ENCODE measurements at places on chromosomes 5 and 9. TPM values are rescaled to one million over a fixed set of nuclear protein-coding genes. Genes with fewer than 3 reads are reported as not detected.

GRCh38 chr9:131747352-131747751 is 7.5 kb upstream of the RAPGEF1 start:
- DNase-seq: peak; percentile 32

The ZCCHC9 gene
- polyA plus RNA-seq: 46.5 TPM

- DNase-seq: no peak
Observed at GRCh38 chr9:125304273-125304672, 42.6 kb downstream of the GAPVD1 start.

DNA sequence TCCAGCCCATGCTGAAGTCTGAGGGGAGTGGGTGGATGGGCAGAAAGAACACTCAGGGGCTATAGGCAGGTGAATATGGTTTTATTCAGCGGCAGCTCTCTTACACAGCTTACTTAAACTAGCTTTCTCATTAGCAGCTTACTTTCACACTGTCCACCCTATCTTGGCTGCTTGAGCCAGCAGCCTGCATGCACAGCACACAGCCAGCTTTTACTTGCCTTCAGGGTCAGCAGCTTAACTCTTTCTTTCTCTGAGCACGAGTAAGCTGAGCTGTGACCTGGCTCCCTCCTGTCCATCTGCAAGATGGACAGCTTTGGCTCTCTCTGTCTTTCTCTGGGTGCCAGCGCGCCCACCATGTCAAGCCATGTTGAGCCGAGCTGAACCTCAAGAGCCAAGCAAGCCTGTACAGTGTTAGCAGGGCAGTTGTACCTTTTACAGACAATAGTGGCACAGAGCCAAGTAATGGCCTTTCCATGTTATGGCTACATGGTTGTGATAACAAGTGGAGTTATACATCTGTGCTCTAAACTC is 1054.9 kb downstream of the PTPRD start:
- no peak for DNase-seq

GRCh38 chr5:146622391-146622790 is 106.4 kb upstream of the GPR151 start:
- DNase-seq: no peak

DNA sequence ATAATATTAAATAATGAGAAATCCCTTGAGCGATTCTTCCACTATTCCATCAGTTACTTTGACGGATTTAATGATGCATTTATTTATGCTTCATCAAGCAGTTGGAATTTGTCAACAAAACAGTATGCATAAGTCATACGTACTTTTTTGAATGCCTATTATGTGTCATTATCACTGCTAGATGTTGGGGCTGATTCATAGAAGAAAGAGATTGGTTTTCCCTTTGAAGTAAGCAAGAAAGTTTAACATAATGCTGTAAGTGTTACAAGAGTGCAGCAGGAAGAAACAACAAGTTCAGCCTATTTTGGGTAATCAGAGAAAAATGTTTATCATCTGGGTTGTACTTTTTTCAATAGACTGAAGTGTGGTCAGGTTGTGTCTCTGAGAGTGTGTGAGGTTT is 121.2 kb upstream of the RANBP3L start:
- DNase-seq: no peak

DNA sequence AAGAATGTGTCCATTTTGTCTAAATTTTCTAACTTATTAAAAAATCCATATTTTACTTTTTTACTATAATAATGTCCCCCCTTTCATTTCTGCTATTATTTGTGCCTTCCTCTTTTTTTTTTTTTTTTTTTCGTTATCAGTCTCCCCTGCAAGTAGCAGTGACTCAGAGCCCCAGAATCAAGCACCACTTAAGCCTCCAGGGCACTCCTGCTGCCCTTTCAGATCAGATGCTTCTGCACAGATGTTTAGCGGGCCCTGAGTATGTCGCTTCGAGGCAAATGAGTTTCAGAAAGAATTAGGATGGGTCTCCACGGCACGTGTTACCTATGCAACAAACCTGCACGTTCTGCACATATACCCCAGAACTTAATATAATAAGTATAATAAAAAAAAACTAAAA is 11.7 kb downstream of the MED7 start:
- DNase-seq: no peak

GRCh38 chr5:3339798-3340115 is 255.9 kb upstream of the IRX1 start:
- no peak for DNase-seq

DNA sequence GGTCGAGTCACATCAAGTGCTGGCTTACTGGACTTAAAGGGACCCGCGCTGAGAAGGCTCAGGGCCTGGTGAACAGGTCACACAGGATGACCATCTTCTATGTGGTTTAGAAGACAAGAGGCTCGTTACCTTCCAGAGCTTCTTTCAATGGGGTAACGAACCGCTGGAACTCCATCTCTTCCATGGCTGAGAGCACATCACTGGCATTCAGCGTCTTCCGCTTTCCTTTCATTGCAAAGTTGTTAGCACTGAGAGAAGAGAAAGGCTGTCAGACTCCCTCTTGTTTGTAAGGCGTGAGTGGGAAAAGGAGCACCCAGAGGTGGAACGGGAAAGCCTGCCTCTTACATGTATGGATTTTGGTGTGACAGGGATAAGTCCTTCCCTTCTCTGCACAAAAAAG is 994 bp downstream of the POLE3 start:
- no peak for DNase-seq

DNA sequence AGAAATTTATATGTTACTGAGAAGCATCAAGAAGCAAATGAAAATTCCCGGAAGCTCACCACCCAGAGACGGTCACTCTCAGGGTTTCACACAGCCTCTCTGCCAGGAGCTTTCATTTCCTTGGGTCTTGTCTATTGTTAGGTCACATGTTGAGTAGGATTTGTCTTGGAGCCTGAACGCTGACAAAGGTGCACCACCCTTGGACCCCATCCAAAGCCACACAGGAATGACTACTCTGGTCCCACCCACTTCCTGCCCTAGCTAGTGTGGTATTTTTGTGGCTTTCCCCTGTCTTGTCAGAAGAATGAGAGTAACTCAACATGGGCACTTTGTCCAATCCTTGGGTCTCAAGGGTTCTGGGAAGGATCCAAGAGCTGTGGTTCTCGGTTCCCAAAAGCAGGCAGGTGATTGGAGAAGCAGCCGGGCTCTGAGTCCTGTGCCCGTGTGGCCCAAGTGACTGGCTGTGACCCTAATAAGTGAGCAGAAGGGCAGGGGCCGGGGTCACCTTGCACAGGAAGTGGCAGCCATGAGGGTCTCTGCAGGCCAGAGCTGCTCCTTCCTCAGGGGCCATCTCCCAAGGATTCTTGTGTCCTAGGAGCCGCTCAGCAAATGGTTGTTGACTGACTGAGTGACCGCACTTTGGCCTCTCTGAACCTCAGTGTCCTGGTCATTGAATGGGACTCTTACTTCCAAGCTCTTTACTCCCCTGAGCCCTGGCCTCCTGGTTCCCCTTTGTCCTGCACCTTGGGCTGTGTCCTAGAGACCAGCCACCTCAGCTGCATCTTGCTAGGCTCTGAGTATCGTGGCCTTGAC is 6.9 kb downstream of the FGD3 start:
- no peak for DNase-seq

DNA sequence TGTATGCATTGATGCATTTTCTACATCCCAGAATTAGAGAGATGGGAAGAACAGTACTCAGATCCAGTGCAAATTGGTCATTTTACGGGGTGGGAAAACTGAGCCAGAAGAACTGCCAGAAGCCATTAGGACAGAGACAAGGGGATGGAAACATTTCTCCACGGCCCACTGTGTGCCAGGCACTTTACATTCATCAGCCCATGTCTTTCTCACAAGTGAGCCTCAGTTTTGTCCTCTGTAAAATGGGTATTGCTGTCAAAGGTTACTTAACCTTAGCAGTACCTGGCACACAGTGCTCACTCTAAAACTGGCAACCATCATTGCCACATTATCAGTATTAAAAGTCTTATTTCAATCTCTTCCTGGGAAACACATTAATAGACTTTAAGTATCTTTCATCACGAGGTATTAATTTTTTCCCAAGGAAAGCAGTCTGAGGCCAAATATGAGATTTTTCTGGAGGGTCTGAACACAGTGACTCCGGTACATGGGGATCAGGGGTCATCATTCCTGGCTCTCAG is 5.2 kb downstream of the DUSP1 start:
- peak; percentile 57 for DNase-seq

The PRRC1 gene
- polyA plus RNA-seq: 90.1 TPM

DNA sequence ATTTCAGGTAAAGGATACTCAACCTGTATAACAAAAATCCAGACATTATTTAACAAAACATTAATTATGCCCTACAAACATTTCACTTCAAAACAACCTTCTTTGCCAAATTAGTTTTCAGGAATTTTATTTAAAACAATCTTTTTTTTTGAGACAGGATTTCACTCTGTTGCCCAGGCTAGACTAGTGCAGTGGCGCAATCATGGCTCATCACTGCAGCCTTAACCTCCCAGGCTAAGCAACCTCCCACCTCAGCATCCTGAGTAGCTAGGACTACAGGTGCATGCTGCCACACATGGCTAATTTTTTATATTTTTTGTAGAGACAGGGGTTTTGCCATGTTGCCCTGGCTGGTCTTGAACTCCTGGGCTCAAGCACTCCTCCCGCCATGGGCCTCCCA is 3.9 kb downstream of the FNIP1 start:
- DNase-seq: no peak

DNA sequence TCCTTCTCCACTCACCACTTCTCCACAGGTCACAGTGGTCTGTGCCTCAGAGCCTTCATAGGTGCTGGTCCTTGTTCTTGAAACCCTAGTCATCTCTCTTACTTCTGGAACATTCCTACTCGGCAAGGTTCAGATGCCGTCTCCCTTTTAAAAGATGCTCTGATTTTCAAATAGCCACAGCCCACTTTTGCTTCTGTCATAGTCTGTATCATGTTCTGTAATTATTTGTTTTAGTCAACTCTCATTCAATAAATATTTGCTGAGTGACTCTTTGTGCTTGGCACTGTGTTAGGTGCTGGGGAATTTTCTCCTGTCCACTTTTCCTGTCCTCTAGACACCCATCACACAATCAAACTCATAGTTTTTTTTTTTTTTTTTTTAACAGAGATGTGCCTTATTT is 181.3 kb upstream of the IL12B start:
- no peak for DNase-seq

GRCh38 chr9:127567035-127567729 is 44.9 kb upstream of the STXBP1 start:
- peak; percentile 65 for DNase-seq

GRCh38 chr5:139422307-139422893 is 16.9 kb downstream of the DNAJC18 start:
- peak; percentile 51 for DNase-seq

The SLCO4C1 gene
- 1.3 TPM for polyA plus RNA-seq

The ROR2 gene
- polyA plus RNA-seq: 33.2 TPM

The TUSC1 gene
- polyA plus RNA-seq: 21.3 TPM

DNA sequence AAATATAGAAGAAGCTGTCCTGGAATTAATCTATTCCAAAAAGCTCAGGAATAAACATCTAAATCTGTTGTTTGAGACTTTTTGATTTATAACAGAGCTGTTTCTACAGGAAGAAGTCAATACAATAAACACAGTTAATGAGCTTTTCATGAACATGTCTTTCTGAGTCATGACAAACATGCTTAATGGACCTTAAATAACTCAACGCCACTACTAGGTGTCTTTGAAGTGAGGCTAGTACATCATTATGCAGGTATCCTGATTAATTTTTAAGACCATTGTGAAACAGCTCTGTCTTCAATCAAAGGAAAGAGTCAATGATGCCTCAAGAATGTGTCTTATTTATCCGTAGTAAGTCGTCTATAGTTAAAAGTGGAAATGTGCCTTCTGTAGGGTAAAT is 131.6 kb downstream of the GABRB2 start:
- DNase-seq: no peak

GRCh38 chr5:140591747-140592372 is 27.2 kb downstream of the SLC35A4 start:
- no peak for DNase-seq

GRCh38 chr5:124419531-124419930 is 326.9 kb downstream of the ZNF608 start:
- no peak for DNase-seq

The ARHGEF39 gene
- polyA plus RNA-seq: 19.7 TPM

The ORM1 gene
- polyA plus RNA-seq: 6.7 TPM

The PROB1 gene
- 3.0 TPM for polyA plus RNA-seq

DNA sequence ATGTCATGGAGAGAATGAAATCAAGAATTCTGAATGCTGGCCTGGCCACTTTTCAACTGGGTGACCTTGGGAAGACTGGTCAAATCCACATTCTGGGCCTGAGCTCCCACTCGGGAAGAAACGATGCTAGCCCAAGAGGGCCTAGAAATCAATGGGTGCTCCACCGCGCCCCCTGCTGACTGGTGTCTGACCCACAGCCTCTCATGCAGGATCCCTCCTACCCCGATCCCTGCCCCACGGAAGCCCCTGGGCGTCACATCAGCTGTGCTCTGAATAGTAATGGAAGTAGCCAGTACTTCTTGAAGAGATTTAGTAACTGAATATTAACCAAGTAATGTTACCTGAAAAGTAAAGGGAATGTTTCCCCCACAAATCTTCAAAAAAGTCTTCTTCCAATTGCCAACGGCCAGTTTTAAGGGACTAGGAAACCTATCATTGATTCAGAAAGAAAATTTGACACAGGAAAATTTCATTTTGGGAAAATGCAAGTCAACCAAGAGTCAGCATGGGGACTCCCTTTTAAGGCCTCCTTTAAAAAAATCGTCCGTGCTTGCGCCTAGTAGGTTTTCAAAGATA is 43.9 kb downstream of the CRB2 start:
- no peak for DNase-seq

The CTXN3 gene
- not detected for polyA plus RNA-seq

The FGF18 gene
- polyA plus RNA-seq: 5.3 TPM

The FGFR4 gene
- 226 TPM for polyA plus RNA-seq

The BTNL8 gene
- 0.85 TPM for polyA plus RNA-seq

The C9orf43 gene
- 0.51 TPM for polyA plus RNA-seq

GRCh38 chr9:77841739-77842386 is 189.7 kb downstream of the GNAQ start:
- DNase-seq: no peak

- DNase-seq: peak; percentile 84
Observed at GRCh38 chr9:121735793-121736770, 84.6 kb downstream of the DAB2IP start.

The MEGF10 gene
- polyA plus RNA-seq: 1.5 TPM

GRCh38 chr9:127128341-127129072 is 6.1 kb upstream of the ANGPTL2 start:
- peak; percentile 42 for DNase-seq

GRCh38 chr9:34513567-34514214 is 9.1 kb downstream of the ENHO start:
- no peak for DNase-seq

The CER1 gene
- 0.24 TPM for polyA plus RNA-seq

All from right lung (tissue), 10 donors.